Neural progenitor cell (in vitro differentiated cells): ENCODE measurements at places on chromosomes 3 and 15. TPM values are rescaled to one million over a fixed set of nuclear protein-coding genes. Genes with fewer than 3 reads are reported as not detected.

DNA sequence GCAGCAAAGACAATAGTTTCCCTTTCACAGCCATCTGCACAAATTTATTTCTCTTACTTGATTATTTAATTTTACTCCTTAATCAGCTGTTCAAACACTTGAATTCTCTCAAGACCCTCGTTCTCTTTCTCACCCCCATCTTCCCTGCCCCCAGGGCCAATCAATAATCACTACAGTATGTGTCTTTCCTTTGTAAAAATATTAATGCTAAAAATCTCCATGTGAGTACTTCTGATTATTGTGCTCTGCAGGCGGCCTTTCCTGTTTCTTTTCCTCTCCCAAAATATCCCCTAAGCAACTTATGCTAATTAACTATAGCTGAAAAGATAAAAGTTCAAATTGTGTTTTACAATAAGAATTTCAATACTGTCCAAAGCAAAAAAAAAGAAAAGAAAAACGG is 617.0 kb upstream of the CBLB start:
- H3K4me1 ChIP-seq, result no peaks in the 10 kb centered on the region
- H3K4me3 ChIP-seq, result no peak overlapping the region
- no peaks in the 10 kb centered on the region for H3K36me3 ChIP-seq

- no peak for DNase-seq
- H3K36me3 ChIP-seq, result no peaks in the 10 kb centered on the region
- peak overlapping the region; percentile 72 for H3K4me3 ChIP-seq
- H3K27me3 ChIP-seq, result no peaks in the 10 kb centered on the region
- peaks cover 37% of the 10 kb centered on the region for H3K4me1 ChIP-seq
- H3K27ac ChIP-seq, result no peak overlapping the region
These were observed 147.8 kb upstream of the IL12A start for GRCh38 chr3:159840703-159841299.

GRCh38 chr3:110494728-110495127 is 576.9 kb upstream of the NECTIN3 start:
- no peak overlapping the region for H3K27ac ChIP-seq
- no peak for DNase-seq
- H3K4me1 ChIP-seq, result no peaks in the 10 kb centered on the region
- H3K27me3 ChIP-seq, result no peaks in the 10 kb centered on the region

GRCh38 chr3:103794656-103795055 is 1359.8 kb downstream of the ZPLD1 start:
- H3K36me3 ChIP-seq, result no peaks in the 10 kb centered on the region
- no peaks in the 10 kb centered on the region for H3K27me3 ChIP-seq
- peak; percentile 42 for DNase-seq
- H3K4me1 ChIP-seq, result no peaks in the 10 kb centered on the region

- no peaks in the 10 kb centered on the region for H3K4me1 ChIP-seq
- no peaks in the 10 kb centered on the region for H3K36me3 ChIP-seq
- H3K4me3 ChIP-seq, result no peak overlapping the region
These were observed 109.8 kb downstream of the EEFSEC start for GRCh38 chr3:128263118-128263517.

- DNase-seq, result no peak
- H3K27me3 ChIP-seq, result no peaks in the 10 kb centered on the region
- no peak overlapping the region for H3K27ac ChIP-seq
- H3K4me3 ChIP-seq, result no peak overlapping the region
- H3K4me1 ChIP-seq, result no peaks in the 10 kb centered on the region
These were observed 746.3 kb downstream of the ZPLD1 start for GRCh38 chr3:103181160-103181559.

DNA sequence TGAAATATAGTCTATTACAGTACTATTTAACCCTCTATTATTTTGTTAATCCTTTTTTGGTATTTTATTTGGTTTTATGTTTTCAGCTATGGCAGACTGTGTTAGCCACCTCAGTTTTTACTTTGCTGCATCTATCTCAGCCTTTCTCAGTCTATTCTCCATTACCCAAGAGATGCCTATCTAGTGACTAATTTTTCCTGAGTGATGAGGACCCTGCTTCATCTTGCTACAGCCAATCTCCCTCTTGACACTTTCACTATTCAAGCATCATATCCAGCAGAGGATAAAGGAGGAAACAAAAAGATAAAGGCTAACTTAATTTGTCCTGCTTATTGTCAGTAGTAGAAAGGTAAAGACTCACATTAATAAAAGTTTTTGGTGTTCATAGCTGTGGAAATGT is 141.8 kb upstream of the NECTIN3 start:
- no peak for DNase-seq
- no peaks in the 10 kb centered on the region for H3K27me3 ChIP-seq
- no peak overlapping the region for H3K27ac ChIP-seq
- H3K36me3 ChIP-seq, result no peaks in the 10 kb centered on the region
- H3K4me3 ChIP-seq, result no peak overlapping the region

GRCh38 chr3:9552252-9552999 is 1.2 kb downstream of the LHFPL4 start:
- peaks cover 7% of the 10 kb centered on the region for H3K4me1 ChIP-seq
- H3K36me3 ChIP-seq, result no peaks in the 10 kb centered on the region
- no peak overlapping the region for H3K27ac ChIP-seq

DNA sequence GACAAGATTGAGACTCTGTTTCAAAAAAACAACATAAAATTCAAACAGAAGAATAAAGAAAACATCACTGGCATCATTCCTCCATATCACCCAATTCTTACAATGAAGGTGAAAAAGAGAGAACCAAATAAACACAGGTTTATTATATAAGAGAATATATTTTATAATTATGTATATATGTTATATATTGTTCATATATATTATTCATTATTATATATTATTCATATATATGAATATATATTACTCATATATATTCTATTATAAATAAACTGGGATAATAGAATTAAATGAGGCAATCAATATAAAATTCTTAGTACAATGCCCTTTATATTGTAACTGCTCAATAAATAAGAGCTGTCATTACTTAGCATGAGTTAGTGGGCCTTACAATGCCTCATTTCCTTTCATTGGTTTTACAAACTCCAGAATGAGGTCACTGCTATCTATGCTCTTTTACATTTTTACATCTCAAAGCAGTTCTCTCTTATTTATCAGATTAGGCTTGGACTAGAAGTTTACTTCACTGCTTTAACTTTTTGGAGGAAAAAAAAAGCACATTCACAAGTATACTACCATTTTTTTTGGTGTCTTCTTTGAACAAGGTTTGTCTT is 135.5 kb upstream of the TTC14 start:
- H3K27me3 ChIP-seq, result no peaks in the 10 kb centered on the region
- no peaks in the 10 kb centered on the region for H3K4me1 ChIP-seq
- DNase-seq, result no peak
- no peak overlapping the region for H3K4me3 ChIP-seq
- no peaks in the 10 kb centered on the region for H3K36me3 ChIP-seq

DNA sequence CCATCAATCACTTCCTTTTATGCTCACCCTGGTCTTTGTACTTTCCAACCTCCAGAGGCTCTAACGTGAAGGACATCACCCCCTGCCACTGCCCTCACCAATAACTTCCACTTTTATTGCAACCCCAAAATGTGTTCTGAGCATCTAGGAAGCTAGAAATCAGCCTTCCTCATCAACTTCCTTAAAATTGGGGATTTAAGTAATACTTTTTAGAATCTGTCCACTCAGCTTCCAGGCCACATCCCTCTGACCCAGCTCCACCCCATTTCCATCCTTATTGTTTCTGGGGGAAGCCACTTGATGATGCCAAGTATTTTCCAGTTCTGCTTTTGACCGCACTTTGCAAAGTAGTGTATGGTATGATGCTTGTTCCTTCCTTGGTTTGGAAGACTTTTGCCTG is 73.5 kb upstream of the XCR1 start:
- H3K27ac ChIP-seq, result no peak overlapping the region
- no peaks in the 10 kb centered on the region for H3K36me3 ChIP-seq
- no peaks in the 10 kb centered on the region for H3K27me3 ChIP-seq
- no peak for DNase-seq
- no peak overlapping the region for H3K4me3 ChIP-seq

DNA sequence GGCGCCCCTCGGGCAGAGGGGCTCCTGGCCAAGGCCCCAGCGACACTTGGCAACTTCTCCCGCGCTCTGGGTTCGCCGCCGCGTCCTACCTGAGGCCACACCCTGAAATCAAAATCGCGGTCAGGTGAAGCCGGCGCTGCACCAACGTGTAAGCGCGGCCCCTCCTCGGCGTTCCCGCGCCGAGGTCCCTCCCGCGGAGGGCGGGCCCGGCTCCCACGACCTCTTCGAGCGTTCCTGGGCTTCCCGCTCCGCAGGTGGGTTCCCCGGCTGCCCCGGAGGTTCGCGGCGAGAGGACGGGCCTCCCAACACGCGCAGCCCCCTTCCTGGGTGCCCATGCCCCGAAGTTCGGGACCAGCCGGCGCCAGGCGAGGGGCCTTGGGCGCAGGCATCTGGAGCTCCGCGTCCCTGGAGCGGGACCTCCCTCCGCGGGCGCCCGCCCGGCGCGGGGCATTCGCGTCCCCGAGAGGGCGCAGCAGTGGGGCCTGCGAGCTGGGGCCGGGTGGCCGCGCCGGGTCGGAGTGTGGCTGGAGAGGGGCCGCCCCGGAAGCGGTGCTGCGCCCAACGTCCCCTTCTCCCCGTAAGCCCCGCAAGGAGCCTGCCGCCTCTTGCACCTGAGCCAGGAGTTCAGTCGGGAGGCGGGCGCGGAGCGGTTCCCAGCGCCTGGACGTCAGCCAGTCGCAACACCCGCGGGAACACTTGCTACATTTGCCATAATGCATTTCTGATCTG is 13.7 kb downstream of the PAK6 start:
- no peak overlapping the region for H3K27ac ChIP-seq
- H3K4me1 ChIP-seq, result peaks cover 8% of the 10 kb centered on the region
- peak; percentile 53 for DNase-seq
- H3K4me3 ChIP-seq, result peak overlapping the region; percentile 65

DNA sequence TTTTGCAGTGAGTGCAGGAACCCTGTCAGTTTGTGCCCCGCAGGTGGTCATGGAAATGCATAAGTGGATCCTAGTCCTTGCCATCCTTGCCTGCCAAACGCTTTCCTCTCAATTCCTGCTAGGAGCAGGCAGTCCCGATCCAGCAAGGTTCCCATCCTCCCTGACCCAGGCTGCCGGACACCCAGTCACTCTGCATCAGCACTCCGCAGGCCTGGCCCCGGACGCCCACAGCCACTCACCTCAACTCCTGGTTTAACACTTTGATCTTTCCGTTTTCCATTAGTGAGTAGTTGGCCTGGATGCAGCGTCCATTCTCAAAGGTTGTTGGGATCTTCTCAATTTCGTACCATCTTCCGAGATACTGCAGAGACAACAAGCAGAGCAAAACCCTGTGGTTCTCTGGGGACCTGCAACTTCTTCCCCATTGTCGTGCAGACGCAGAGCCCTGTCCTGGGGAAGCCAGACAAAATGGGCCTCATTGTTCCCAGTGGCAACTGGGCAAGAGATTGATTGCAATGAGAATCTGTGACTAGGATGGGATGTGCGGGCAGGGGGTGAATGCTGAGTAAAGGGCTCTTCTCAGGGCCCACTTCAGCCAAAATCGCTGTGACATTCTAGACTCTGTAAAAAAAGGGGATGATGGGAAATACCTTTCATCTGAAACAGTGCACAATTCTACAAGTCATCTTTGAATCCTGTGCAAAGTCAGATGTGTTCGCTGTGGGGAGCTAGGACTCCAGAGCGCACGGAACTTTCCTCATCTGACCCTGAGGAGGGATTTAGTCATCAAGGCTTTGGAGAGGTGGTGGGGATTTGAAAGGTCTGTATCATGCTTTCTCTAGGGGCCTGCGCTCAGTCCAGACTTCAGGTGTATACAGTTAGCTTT is 9.9 kb downstream of the APOD start:
- H3K4me1 ChIP-seq, result no peaks in the 10 kb centered on the region
- no peak overlapping the region for H3K4me3 ChIP-seq
- no peak for DNase-seq

DNA sequence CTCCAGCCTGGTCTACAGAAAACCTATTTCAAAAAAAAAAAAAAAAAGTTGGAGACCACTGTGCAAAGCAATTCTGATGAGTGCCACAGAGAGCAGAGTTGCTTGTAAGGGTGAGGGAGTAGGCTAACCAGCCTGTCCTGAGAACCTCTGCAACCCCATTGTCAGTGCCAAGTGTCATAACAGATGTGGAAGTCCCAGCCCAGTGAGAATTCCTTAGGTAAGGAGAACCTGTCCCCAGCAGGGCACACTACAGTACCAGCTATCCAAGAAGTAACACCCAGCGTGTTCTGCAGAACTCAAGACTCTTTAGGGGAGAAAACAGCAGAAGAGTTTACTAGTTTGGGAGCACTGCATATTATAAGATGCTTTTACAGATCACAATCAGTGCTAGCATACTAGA is 156.3 kb downstream of the LIPC start:
- no peak overlapping the region for H3K27ac ChIP-seq
- H3K27me3 ChIP-seq, result no peaks in the 10 kb centered on the region
- no peak for DNase-seq
- no peak overlapping the region for H3K4me3 ChIP-seq
- H3K4me1 ChIP-seq, result no peaks in the 10 kb centered on the region

GRCh38 chr15:28123408-28124023 is 24.4 kb upstream of the OCA2 start:
- peak; percentile 83 for DNase-seq
- no peaks in the 10 kb centered on the region for H3K27me3 ChIP-seq
- no peaks in the 10 kb centered on the region for H3K4me1 ChIP-seq
- H3K4me3 ChIP-seq, result no peak overlapping the region

DNA sequence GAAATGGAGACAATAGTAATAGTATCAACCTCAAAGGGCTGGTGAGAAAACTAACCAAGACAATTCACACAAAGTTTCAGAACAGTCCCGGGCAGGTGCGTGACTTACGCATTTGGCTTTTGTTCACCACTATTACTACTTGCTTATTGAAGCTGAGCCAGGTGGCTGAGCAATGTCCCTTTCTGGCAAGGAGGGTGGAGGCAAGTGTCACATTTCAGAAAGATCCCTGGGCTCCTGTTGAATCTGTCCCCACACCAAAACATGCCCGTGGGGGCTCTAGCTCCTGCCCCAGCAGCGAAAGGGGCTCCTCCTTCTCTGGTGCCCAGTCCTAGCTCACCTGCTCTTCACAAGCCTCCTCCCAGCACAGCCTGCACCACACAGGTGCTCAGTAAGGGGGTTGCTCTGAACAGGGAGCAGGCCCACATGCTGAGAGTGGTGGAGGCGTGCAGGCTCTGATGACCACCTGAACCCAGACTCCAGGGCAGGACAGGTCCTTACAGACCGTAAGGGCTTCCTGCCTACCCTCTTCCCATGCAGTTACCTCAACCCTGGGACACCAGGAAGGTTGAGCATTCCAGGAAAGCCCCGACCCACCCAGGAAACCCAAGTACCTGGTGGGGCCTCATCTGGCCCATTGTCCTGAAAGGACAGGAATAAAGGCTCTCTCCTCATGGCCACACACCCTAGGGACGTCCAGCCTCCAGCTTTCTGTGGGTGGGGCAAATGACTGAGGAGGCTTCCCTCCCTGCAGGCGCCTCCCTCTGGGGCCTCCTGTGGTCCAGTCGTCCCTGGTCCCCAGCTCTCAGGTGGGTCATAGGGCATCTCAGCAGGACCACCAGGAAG is 32.6 kb downstream of the SEMA7A start:
- H3K4me1 ChIP-seq, result no peaks in the 10 kb centered on the region
- H3K27me3 ChIP-seq, result no peaks in the 10 kb centered on the region
- no peak overlapping the region for H3K27ac ChIP-seq
- no peak for DNase-seq
- no peak overlapping the region for H3K4me3 ChIP-seq
- no peaks in the 10 kb centered on the region for H3K36me3 ChIP-seq

The TGM5 gene
- not detected in 2 replicates for total RNA-seq

The RYR3 gene
- 2.1 and 4.4 TPM in 2 replicates for total RNA-seq

The FSIP1 gene
- 2.1 and 2.5 TPM in 2 replicates for total RNA-seq

The GOLGA8T gene
- total RNA-seq, result not detected in 2 replicates

The SMAD6 gene
- total RNA-seq, result 3.4 and 9.4 TPM in 2 replicates

The CACNA2D2 gene
- total RNA-seq, result 4.3 and 9.5 TPM in 2 replicates

The POPDC2 gene
- 0.95 and 1.5 TPM in 2 replicates for total RNA-seq

The IL20RB gene
- 2.0 and 2.5 TPM in 2 replicates for total RNA-seq

The PRKCI gene
- 67.4 and 87.8 TPM in 2 replicates for total RNA-seq
